ENCODE measurements at places on chromosomes 12 and 14.

DNA sequence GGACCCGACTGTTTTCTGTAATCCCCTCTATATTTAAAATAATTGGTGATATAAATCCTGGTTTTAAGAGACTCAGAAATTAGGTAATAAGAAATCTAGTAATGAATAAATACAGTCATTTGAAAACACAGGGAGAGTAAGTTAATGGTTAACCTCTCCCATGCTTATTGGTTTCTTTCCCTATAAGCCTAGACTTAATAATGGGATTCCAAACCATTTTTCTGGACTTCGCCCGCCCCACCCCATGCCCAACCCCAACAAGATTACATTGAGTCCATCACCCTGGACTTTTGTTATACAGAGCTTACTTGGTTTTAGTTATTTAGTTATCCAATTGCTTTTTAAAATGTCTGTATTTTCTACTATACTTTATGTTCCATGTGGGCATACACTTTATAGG, 98.7 kb downstream of the WIF1 start:
- DNase-seq: no peak

DNA sequence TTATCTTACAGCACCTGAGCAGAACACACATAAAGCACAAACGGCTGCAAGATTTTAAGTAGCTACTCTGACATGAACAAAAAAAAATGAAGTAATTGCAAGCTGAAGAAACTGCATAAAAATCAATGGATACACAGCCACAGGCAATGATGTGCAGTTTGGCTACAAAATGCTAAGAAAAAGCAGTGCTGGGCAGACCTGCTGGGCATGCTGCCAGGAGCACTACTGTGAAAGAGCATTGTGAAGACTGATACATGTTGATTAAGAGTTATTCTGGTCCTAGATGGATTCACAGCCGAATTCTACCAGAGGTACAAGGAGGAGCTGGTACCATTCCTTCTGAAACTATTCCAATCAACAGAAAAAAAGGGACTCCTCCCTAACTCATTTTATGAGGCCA, 20.1 kb upstream of the RTN1 start:
- no peak for DNase-seq

- peak; percentile 74 for DNase-seq
Measured at GRCh38 chr12:54207539-54208294, 18.9 kb upstream of the SMUG1 start.

DNA sequence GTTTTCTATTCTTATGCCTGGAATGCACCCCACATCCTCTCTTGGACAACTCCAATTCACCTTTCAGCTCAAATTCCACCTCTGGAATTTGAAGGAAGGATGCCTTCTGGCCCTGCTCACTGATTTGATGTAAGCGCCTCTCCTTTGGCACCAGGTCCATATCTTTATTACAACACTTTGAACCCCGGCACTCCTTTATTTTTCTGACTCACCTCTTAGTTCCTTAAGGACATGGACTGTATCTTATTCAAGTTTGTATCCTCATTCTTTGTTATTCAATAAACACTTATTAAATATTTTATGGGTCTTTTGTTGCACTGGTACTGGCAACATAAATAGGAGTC, 3.1 kb downstream of the GALC start:
- DNase-seq: no peak

DNA sequence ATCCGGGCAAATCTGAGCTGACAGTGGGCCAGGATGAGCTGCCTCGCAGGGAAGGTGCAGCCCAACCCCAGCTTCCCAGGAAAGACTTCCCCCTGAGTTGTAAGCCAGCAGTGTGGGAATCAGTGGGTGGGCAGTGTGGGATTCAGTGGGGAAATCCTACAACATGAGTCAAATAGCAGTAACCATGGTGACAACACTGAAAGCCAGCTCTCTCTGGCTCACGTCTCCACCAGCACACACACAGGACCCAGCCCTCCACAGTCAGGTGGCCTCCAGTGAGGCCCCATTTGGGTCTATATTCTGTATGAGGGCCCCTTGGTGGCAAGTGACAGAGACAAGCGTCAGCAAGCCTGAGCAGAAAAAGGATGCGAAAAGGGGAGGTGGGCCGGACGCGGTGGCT, 6.0 kb upstream of the LGALS3 start:
- DNase-seq: no peak

DNA sequence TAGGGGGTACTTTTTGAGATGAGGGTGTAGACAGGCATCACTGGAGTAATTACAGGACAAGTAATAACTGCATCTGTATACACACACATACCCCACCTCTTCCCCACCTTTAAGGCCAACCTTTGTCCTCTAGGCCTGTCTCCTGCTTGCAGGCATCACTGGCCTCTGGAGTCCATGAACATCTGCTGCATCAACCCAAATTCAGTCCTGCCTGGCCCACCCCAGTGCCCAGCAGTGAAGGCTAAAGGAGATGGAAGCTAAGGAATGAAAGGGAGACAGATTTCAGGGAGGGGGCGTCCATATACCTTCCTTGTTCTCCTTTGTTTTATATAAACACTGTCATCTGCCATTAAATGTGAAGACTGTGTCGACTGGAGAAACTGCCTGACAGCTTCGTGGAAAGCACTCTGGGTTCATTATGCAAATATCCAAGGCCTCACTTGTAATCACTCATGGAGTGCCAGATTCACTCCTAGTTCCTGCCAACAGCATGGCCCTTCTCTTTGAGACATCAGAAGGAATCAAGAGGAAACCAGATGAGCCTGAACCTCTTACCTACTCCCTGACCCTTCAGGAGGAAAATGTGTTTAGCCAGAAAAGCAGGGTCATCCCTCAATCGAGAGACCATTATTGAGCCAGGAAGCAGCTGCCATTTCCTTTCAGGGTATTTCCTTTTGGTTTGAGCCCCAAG, 64.4 kb downstream of the SERPINA3 start:
- no peak for DNase-seq

DNA sequence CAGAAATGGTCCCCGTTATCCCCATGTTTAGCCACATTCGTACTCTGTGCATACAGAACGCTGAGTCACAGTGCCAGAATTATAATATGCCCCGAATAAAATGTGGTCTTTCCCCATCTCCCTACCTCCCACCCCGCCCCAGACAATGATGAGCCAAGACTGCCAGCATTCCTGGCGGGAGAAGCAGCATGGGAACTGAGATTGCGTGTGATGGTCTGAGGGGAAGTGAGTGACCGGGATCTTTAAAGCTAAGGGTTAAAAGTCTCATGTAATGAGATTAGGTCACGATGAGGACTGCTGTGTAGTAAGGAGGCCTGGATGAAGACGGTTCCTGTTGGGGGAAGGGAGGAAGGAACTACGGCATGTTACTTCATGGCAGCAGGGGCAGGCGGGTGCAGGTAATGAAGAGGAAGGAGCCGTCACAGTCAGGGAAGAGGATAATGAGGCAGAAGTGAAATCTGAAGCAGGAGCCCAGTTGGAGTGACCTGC, 243.3 kb upstream of the FKBP4 start:
- DNase-seq: peak; percentile 11

DNA sequence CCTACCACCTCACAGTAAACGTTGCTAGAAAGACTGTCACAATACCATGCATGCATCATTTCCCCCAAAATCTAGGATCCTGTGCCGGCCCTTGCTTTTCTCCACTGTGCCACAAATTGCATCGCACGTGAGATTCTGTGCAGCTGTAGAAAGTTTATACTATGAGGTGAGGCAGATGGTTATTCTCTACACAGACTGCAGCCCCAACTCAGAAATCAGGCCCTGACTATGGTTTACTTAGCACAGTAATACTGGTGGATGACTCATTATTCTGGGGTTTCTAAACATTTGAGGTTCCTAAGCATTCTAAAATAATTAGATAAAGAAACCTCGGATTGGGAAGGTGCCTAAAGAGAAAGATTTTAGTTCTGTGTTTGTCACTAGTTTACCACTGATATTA, 163.8 kb upstream of the CCDC198 start:
- DNase-seq: no peak

DNA sequence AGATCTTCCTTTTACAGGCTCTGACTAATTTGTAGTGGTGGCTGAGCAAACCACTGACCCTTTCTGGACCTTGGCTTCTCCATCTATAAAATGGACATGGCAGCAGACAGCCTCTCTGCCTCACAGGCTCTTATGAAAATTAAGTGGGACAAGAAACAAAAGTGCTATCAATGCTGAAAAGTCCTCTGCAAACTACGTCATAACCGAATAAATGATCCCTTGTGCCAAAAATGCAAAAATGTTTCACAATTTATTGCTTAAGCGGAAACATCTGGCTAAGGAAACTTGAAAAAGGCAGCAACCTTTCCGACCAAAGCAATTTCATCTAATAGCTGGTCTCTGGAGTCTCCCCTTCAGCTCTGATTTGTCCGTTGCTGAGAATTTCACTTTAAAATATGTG, 108.5 kb upstream of the PLXNC1 start:
- DNase-seq: peak; percentile 68

DNA sequence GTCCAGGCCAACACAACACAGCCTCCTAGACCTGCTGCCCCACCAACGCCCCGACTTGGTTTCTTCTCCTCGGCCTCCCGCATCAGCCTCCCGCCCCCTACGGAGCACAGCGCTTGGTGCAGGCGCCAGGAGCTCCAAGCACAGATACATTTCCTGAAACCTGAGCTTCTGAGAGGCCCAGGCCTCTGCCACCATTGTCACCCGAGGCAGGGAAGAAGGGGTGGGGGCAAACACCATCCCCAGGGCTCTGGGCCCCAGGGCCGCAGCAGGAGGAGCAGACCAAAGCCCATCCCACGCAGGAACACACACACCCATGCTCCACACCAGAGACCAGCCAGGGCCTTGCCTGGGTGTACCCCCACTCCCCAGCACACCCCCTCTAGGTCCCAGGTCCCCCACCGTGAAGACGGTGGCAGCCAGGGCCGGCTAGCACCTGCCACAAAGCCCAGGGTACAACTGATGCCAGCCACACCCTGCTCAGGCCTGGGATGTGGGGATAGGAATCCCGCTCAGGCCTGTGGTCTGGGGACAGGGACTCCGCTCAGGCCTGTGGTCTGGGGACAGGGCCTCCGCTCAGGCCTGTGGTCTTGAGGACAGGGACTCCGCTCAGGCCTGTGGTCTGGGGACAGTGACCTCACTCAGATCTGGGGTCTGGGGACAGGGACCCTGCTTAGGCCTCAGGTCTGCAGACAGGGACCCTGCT, 5.4 kb downstream of the JAG2 start:
- no peak for DNase-seq

DNA sequence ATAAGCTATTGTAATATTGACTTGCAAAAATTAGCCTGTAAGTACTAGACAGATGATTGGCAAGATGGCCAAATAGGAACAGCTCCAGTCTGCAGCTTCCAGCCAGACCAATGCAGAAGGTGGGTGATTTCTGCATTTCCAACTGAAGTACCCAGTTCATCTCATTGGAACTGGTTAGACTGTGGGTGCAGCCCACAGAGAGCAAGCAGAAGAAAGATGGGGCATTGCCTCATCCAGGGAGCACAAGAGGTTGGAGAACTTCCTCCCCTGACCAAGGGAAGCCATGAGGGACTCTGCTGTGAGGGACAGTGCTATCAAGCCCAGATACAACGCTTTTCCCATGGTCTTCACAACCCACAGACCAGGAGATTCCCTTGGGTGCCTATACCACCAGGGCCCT, 16.0 kb upstream of the SPATA7 start:
- no peak for DNase-seq

- DNase-seq: no peak
Measured at GRCh38 chr14:72057701-72058285, 125.6 kb downstream of the RGS6 start.

GRCh38 chr12:2432856-2433255, 361.9 kb upstream of the FKBP4 start:
- DNase-seq: no peak

- peak; percentile 81 for DNase-seq
Measured at GRCh38 chr14:92846162-92846897, 52.2 kb downstream of the GOLGA5 start.

- peak; percentile 70 for DNase-seq
Measured at GRCh38 chr12:12349711-12350665, at the start of gene MANSC1. TSS of gene MANSC1 (minus strand) at chr12:12350242. CDS start at chr12:12343314, 6,928 bp downstream.

DNA sequence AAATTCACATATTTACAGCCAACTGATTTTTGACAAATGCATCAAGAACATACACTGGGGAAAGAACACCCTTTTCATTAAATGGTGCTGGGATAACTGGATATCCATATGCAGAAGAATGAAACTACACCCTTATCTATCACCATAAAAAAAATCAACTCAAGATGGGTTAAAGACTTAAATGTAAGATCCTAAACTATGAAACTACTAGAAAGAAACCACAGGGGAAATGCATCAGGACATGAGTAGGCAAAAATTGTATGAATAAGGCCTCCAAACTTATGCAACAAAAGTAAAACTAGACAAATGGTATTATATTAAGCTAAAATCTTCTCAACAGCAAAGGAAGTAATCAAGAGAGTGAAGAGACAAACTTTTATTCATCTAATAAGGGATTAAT, 242.6 kb downstream of the CPNE8 start:
- no peak for DNase-seq

DNA sequence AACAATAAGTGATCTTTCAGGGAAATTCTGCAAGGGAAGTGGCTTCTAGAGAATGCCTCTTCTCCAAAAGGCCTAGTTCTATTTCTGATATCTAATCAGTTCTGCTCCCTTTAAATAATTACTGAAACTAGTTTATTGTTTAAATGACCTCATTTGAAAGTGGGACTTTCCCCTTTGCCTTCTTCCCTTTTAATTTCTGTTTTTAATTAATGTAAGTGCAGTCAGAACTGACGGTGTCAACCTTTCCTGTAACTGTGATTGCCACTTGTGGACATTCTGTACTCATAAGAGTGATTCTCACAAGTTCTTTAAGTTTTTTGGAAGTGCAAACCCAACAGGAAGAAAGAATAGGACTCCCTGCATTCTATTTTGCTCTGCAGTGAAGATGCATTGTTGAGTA, 265.3 kb upstream of the PLEKHG7 start:
- no peak for DNase-seq

DNA sequence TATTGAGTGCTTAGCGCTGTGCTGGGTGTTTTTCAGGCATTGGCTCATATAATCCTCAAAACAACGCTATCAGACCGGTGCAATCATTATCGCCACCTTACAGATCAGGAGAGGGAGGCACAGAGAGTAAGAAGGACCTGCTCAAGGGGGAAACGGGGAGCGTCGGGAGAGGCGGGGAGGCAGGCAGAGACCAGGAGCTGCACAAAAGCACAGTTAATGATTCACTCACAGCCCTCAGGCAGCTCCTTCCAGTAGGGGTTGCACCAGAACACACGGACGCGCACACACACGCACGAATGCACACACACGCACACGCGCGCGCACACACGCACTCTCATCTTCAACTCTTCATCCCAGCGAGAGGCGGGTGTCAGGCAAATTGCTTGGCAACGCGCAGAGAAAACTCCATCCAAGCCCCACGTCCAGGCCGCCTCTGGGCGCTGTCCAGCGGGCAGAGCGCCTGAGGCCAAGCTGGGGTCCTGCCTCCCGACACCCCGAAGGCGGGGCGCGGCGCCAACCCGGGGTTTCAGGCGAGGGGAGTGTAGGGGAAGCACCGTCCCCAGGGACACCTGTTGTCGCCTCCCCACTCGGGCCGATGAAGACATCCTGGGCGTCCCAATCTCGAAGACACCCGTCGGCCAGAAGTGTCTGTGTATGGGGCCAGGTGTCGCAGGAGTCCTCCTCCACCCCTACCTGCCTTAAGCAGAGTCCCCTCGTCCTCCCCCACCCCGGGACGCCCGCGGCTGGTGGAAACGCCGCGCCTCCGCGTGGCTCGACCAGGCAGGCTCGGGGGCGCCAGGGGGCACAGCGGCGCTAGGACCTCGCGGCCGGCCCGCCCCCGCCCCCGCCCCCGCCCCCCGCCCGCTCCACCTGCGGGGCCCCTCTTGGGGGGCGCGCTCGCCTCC, 35.5 kb upstream of the STON2 start:
- DNase-seq: no peak

All from NB4 (cell line).